Activated T-cell treated with anti-CD3 and anti-CD28 coated beads for 48 hours (primary cell): ENCODE measurements at places on chromosomes 1 and 21.
A peak's percentile ranks its signal among the peaks of the same experiment; 100 is the strongest.

- no peak for DNase-seq
These were observed 496.2 kb downstream of the LTN1 start for GRCh38 chr21:28496517-28496916.

GRCh38 chr21:26032263-26032662 is 138.3 kb downstream of the APP start:
- no peak for DNase-seq

DNA sequence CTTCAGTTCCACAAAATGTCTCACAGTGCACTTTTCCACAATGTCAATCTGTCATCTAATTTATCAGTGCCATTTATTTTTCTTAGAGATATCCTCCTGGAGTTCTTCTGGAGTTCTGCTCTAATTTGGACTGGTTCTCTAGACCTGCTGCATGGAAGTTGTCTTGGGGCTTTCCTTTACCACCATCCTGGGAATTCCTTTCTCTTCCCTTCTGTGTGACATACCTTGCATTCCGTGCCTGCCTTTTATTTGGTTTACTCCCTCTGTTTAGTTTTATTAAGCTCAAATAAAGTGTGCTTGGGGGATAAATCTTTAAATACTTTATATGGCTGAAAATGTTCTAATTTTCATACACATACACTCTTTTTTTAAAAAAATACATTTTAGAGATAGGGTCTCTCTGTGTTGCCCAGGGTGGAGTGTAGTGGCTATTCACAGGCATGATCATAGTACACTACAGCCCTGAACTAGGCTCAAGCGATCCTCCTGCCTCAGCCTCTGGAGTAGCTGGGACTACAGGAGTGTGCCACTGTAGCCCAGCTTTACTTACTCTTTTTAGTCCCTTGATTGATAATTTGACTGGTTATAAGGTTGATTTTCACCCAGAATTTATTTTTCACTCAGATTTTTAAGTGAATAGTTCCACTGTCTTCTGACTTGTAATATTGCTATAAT is 14.4 kb downstream of the MTF2 start:
- no peak for DNase-seq

DNA sequence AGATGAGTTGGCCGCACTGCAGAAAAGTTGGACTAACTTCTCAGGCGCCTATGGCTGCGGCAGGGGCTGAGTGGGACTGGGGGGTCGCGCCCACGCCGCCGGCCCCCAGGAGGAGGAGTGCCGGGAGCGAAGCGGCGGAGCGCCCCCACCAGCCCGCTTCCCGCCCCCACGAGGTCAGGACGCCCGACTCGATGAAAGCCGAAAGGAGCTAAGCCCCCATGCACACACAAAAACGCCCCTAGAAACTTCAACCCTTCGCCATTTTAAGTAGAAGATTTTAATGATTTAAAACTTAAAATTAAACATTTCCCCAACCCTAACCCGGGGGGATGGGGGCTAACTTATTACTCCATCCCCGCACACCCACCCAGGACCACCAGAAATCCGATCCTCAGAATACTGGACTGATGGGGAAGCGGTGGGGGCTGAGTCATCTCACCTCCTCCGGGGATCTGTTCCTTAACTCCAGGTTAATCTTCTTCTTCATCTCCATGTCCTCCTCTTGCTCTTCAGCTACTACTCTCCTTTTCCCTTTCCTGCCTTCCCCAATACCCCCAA is 539 bp downstream of the ANP32E start:
- DNase-seq, result peak; percentile 30

DNA sequence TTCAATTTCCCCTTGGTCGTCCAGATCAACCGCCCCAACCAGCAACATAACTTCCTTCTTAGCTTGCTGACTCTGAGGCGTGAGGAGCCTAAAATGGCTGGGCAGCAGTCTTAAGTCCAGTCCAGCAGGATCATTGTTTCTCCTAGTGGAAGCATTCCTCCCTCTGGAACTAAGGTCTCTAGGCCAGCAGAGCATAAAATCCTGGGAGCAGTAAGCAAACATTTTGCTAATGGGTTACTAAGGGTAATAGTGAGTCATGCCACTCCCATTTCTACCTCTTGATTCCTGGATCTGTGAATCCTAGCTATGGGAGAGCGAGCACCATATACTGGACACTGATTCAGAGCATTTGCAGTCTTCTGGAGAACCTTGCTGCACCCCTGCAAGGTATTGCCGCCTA is 59.9 kb downstream of the ADSS2 start:
- DNase-seq, result no peak

DNA sequence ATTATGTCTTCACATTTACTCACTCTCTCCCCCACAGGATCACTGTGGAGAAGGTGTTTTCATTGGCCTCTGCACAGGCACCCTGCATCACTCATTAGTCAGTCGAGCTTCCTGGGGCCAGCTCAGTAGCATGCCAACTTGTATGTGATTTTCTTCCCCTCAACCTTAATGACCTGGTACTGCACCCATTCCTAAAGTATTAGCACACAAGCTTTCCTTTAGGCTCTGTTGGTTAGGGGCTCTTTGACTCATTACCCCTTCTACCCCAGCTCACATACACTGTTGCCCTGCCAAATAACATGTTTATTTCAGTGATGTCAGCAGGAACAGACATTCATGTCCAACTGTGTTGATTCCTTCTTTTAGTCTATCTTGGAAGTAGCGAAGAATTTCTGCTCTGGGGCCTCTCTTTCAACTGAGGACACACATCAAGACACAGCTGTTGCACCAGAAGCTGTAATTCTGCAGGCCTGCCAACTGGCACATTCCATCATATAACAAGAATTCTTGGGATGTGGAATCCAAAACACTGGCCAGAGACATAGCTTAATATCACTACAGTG is 603.5 kb upstream of the ADAMTS5 start:
- DNase-seq, result no peak

DNA sequence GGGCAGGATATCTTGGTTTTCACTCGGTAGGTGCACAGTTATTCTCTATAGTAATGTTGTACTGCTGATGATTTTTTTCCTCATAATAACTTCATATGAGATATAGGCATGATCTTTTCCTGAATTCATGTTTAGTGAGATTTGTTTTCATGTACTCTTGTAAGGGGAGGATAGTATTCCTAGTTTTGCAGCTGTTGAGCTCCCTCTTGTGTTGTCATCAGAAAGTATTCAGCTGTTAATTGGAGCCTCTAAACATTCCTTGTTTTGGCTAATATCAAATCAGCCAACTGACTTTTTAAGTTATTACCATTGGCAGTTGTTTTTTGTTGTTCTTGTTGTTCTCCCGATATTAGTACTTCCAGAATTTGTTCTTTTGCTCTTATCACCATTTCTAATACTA is 24.4 kb downstream of the OR10R2 start:
- DNase-seq, result no peak

DNA sequence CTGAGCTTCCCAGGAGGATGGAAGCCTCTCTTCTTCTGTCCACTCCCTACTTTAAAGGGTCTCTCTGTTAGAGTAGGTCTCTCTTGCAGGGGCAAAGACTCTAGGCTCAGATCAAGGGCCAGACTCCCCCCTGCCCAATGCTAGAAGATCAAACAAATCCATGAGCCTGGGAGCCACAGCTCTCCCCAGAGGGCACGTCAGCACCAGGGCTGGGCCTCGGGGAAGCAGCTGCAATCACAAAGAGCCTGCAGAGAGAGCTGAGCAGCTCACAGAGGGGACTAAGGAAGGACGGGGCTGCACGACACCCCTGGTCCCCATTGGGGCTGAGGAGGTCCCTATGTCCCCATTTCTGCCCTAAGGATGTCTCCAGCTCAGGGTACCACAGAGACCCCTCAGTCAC is 3.9 kb downstream of the CNTN2 start:
- DNase-seq, result no peak

DNA sequence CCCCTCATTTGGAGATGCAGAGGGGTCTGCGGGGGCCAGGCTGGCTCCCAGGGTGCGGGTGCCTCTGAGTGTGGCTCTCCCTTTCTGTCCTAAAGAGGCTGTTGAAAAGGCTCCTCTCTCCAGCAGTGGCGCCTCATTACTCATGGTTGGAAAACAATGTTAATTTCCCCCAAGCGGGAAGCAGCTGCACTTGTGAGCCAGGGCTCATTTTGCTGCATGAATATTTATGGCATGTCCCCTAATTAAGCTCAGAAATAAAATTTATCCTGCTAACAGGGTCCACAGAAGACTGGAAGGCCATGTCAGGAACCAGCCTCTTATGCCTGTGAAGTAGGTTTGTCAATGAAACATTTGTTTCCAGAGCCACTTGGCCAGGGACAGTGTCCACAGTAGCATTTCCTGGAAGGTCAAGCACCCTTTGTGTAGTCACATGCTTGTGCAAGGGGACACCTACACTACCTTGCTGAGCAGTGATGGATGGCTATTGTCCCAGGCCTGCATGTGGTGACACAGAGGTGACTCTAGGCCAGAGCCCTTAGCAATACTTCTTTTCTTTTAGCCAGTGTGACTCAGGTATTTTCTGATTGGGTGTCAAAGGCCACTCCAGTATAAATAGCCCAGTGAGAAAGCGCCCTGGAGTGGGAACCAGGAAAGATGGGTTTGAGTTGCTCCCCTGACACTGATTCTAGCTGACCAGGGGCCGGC is 259.0 kb downstream of the FOXD2 start:
- DNase-seq, result no peak

DNA sequence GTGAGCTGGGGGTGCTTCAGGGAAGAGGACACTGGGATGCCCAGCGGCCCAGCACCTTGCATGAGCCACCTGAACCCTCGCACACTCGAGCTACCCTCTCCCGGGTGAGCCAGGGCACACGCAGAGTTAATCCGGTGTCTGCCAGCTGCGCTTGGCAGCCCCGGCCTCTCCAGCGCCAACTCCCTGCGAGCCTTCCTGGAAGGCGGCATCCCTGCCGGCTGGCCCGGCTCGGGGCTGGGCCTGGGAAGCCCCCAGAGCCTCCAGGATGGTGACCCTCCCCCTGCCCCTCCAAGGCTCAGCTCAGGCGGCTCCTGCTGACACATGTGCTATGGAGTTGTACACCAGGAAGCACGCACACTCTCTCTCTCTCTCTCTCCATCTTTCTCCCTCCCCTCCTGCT is 48.7 kb downstream of the RAP1GAP start:
- DNase-seq, result no peak

GRCh38 chr1:113538225-113538624 is 147.9 kb downstream of the MAGI3 start:
- no peak for DNase-seq

DNA sequence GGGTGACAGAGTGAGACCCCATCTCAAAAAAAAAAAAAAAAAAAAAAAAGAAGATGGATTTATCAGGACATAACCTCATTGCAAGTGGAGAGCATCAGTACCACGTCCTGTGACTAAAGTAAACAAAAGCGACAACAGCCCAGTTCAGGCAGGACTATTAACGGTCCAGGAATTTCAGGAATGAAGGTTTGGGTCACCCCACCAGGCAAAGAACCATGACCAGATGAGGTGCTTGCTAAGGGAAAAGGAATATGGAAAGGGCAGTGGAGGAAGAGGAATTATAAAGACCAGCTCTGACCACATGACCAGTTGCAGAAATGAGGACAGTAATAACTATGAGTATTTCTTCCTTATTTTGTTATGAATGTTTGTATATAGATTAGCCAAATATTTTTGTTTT is 35.4 kb upstream of the EIF4G3 start:
- DNase-seq, result no peak

- no peak for DNase-seq
These were observed 246.4 kb upstream of the NR5A2 start for GRCh38 chr1:199780948-199781670.

DNA sequence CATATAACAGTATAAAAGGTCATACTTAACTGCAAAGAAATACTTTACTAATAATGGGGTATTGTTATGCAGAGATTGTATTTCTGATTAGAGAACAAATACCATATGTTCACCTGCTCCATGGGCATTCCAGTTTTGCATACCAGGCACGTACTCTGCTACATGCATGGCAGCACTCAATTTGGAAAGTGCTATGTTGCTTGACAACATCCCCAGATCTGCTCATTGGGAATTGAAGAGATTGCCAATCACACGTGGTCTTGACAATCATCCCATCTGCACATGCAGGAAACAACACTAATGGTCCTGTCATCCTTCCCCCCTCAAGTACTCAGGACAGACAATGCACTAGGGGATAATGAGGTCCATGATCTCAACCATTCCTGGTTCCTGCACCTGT is 63.4 kb upstream of the PDE4B start:
- no peak for DNase-seq
